Activated CD4-positive, alpha-beta T cell treated with anti-CD3 and anti-CD28 coated beads for 36 hours (primary cell): ENCODE measurements at places on chromosomes 2 and 18.

GRCh38 chr2:117770730-117771129, 43.8 kb upstream of the DDX18 start:
- DNase-seq, result no peak

DNA sequence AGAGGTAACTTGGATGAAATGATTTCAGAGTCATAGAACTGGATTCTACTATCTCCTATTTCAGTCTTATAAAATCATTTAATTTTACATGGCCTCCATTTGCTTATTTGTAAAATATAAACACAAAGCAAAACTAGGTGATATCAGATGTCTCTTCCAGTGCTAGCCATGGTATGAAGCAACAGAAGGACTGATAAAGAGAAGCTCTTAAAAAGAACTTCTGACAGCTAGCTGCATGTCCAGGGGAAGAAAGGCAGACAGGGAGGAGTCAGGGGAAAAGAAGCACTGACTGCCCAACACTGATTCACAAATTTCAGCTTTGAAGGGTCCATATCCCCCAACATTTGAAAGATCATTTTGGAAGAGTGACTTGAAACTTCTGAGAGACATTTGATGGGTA, 6.4 kb downstream of the SLC8A1 start:
- no peak for DNase-seq

DNA sequence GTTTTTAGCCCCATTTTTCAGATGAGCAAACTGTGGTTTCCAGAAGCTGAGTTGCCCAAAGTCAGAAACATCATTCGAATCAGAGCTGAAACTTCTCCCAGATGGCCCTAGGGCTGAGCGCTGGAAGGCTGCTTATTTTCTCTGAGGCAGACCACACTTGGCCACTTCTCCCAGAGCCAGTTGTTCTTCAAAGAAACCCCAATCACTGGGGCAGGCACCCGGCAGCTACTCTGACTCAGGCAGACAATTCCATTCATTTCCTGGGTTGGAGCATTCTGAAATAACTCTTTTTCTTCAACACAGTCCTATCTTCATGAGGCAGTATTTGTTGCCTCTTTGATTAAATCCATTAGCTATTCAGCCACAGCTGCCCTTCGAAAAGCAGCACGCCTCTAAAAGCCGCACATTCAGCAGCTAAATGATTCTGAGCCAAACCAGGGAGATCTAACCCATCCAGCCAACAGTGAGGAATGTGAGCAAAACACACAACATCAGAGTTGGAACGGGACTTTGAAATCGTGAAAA, 40.9 kb downstream of the LRATD1 start:
- DNase-seq, result no peak

DNA sequence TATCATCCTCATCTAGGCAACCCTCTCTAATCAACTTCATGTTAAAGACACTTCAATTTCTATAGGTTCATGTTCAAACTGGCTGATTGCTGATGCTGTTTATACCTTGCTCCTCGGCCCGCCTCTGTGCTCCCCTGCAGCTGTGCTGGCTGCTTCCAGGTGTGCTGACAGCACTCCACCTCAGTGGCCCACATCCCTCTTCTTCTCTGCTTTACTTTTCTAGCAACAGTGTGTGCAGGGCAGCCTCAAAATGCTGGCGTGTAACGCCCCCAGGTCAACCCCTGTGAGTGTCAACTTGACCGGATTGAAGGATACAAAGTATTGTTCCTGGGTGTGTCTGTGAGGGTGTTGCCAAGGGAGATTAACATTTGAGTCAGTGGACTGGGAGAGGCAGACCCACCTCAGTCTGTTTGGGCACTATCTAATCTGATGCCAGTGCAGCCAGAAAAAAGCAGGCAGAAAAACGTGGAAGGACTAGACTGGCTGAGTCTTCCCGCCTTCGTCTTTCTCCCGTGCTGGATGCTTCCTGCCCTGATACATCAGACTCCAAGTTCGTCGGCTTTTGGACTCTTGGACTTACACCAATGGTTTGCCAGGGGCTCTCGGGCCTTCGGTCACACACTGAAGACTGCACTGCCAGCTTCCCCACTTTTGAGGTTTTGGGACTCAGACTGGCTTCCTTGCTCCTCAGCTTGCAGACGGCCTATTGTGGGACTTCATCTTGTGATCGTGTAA, 94.7 kb downstream of the COL6A3 start:
- no peak for DNase-seq
